ENCODE measurements at places on chromosomes 6 and 20. TPM values are rescaled to one million over a fixed set of nuclear protein-coding genes. Genes with fewer than 3 reads are reported as not detected.

GRCh38 chr6:141321493-141322347 is 811.0 kb upstream of the GJE1 start:
- no peak for DNase-seq

The SYNJ2 gene
- 94.8 TPM for total RNA-seq

- no peak for DNase-seq
Observed at GRCh38 chr6:42423244-42423643, 28.5 kb downstream of the TRERF1 start.

The HSPA12B gene
- total RNA-seq, result not detected

GRCh38 chr6:3277851-3278416 is 19.2 kb downstream of the PSMG4 start:
- peak; percentile 26 for DNase-seq

- no peak for DNase-seq
Observed at GRCh38 chr6:9710574-9710973, 704.3 kb downstream of the TFAP2A start.

- DNase-seq, result no peak
Observed at GRCh38 chr6:8829796-8830195, 394.5 kb upstream of the SLC35B3 start.

Data from osteoblast (primary cell).